ENCODE measurements at places on chromosomes 5 and 9.
A peak's percentile ranks its signal among the peaks of the same experiment; 100 is the strongest.

GRCh38 chr5:173296737-173297676, 31.2 kb downstream of the STC2 start:
- peak; percentile 53 for DNase-seq

GRCh38 chr5:2008851-2009629, 126.3 kb upstream of the IRX4 start:
- no peak for DNase-seq

- no peak for DNase-seq
Observed at GRCh38 chr5:106822851-106823250, 847.9 kb downstream of the EFNA5 start.

GRCh38 chr5:178301641-178302040, 69.0 kb upstream of the PHYKPL start:
- DNase-seq = peak; percentile 12

GRCh38 chr5:125829349-125829748, 593.9 kb upstream of the GRAMD2B start:
- no peak for DNase-seq

GRCh38 chr9:69472101-69472620, 147.1 kb downstream of the ENTREP1 start:
- no peak for DNase-seq

- no peak for DNase-seq
Observed at GRCh38 chr5:133753856-133754255, 141.5 kb upstream of the FSTL4 start.

All from Caco-2 (cell line).